ENCODE measurements at places on chromosomes 7 and 10.

DNA sequence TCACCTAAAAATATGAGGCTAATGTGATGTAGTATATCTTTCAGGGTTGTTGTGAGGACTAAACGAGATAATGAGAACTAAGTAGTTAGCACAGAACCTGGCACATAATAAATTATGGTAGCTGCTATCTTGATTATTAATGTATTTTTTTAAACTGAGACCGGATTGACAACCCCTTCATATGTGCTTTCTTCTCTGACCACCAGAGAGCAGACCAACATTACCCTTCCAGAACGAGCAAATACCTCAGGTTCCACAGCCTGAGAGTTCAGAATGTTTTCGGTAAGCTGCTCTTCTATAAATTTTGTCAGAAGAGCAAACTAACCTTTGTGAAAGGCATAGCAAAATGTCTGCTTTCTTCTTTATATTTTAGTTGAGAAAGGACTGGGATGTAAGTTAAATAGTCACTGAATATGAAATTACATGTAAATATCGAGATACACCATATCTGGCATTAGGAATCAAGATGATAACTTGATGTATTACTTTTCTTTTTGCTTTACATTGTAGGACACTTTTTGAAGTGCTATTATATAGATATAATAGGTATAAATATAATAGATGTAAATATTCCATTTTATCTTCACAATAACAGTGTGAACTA is 13.6 kb upstream of the BPGM start:
- DNase-seq, result peak; percentile 8

GRCh38 chr10:120984221-120984620 is 133.1 kb downstream of the WDR11 start:
- no peak for DNase-seq

GRCh38 chr10:113646336-113647201 is 17.3 kb downstream of the NRAP start:
- no peak for DNase-seq

- no peak for DNase-seq
Measured at GRCh38 chr10:13877154-13877909, 290.6 kb downstream of the PRPF18 start.

DNA sequence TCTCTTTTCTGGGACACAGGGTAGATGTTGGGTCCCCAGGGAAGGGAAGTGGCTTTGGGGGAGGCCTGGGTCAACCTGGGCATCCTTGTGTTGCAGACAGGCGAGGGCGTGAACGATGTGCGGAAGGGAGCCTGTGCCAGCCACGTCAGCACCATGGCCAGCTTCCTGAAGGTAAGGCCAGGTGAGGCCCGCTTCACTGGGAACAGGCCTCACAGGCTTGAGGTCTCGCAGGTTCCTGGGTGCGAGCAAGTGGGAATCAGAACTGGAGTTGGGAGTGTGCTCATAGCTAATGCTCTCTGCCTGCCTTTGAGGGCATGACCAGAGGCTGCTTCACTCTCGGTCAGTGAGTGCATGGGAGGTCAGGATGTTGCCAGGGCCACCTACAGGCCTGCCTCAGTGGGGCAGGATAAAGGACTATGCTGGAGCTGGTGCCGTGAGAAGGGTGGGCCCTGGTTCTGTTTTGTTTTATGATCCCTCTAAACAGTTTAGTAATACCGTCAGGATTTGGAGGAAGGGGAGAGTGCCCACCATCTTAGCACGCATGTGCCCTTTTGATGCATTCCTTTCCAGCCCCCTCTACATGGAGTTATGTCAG is 8.4 kb downstream of the DBNL start:
- DNase-seq, result no peak

DNA sequence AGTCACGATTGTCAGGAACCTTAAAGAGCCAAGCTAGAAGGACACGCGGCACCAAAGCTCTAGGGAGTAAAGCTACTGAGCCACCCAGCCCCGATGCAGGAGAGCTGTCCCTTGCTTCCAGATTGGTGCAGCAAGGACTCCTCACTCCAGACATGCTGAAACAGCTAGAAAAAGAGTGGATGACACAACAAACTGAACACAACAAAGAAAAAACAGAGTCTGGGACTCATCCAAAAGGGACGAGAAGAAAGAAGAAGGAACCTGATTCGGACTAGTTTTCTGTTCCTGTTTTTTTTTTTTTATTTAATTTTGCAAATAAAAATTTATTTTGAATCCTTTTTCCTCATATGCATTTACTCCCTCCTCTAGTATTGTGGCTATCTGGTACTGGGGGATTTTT is 11.4 kb upstream of the HKDC1 start:
- DNase-seq, result no peak

DNA sequence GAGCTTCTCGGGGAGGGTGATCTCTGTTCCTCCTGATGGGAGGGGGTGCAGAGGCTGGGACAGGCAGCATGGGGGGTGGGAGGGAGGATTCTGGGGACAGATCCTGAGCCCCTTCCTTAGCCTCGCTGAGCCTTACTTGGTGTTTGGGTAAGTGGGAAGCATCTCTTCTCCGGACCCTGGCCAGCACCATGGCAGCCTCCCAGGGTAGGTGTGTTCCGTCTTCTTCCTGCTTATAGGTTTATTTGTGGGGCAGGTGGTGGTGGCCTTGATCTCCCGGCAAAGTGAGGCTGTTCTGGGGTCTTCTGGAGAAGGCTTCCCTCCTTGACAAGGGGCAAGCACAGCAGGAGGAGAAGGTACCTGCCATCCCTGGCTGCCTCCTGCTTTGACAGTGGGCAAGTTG is 226.9 kb downstream of the GLRX3 start:
- DNase-seq, result no peak

DNA sequence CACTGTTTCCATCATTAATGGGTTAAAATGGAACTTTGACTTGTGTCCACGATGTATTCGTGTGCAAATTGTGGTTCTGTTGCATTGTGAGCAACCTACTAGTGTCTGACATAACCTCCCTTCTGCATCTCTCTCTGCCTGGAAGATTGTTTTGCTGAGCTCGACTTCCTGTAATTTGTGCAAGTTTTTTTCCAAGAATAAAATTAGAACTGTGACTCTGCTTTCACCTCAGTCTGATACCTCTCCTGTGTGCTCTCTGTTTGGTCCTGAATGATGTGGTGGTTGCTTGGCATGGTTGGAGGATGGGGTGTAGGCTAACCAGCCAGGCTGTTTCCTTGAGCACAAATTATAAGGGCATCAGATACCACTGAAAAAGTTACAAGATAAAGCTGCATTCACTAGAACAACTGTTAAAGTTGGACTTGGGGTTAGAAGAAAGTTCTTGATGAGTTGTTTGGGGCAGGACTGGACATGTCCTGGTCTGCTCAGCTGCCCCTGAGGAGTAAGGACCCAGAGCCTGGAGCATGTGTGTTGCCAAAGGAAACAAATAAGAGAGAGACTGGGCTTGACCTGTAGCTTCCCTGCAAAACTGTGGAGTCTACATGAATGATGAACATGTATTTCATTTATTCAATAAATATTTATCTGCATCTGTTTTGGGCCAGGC is 1.9 kb upstream of the VOPP1 start:
- no peak for DNase-seq

DNA sequence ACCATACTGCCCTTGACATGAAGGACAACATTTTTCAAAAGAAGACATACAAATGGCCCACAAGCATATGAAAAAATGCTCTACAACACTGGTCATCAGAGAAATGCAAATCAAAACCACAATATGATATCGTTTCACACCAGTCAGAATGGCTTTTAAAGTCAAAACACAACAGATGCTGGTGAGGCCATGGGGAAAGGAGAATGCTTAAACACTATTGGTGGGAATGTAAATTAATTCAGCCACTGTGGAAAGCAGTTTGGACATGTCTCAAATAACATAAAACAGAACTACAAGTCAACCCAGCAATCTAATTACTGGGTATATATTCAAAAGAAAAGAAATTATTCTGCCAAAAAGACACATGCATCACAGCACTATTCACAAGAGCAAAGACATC is 4.2 kb upstream of the NT5C3A start:
- DNase-seq, result no peak

Data from HuH-7.5 (cell line).